Left colon (tissue), 2 donors: ENCODE measurements at places on chromosomes 4 and X. TPM values are rescaled to one million over a fixed set of nuclear protein-coding genes. Genes with fewer than 3 reads are reported as not detected.

Gene SPON2
- total RNA-seq, result 34.3 TPM

- DNase-seq, result no peak
These were observed 99.2 kb upstream of the DDIT4L start for GRCh38 chr4:100289530-100289888.

- DNase-seq, result no peak
These were observed 540.5 kb upstream of the BOD1L1 start for GRCh38 chr4:14167876-14168510.

DNA sequence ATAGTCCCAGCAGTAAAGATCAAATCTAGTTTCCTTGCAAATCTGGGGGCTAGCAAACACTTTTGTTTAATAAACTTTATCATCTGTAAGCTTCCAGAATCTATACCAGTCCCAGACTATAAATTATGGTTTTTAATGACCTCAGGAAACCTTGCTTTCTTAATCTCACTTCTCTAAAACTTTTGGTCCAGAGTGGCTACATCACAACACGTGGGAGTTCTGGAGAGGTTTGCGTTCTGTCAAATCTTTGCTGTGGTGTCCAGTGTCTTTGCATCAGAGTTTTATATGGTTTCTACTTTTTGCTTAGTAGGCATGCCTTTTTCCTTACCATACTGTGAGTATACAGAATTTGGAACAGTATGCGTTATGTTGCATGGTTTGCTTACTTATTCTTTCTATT, 193.9 kb downstream of the ANK2 start:
- DNase-seq, result no peak

- DNase-seq, result no peak
These were observed 20.0 kb downstream of the FHDC1 start for GRCh38 chr4:152956147-152956546.

- no peak for DNase-seq
These were observed 156.4 kb upstream of the TBL1X start for GRCh38 chrX:9308426-9308825.

Gene RAB9B
- 1.3 TPM for total RNA-seq

Gene SLC9B1
- total RNA-seq, result 0.39 TPM

DNA sequence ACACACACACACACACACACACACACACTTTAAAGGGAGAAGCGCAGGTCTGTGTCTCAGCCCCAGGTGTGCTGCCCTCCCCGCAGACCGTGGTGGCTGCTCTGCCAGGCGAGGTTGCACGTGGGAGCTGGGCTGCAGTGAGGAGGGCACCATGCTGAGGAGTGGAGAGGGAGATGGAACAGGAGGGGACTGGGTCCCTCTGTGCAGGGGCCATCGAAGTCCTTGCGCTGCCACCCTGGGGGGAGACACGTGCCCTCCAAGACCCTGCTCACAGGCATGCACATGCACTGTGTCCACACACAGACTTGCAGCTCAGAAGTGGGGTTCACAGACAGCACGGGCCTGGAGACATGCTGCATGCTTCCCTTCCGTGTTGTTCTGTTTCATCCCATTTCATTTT, 65.5 kb upstream of the HGFAC start:
- no peak for DNase-seq

DNA sequence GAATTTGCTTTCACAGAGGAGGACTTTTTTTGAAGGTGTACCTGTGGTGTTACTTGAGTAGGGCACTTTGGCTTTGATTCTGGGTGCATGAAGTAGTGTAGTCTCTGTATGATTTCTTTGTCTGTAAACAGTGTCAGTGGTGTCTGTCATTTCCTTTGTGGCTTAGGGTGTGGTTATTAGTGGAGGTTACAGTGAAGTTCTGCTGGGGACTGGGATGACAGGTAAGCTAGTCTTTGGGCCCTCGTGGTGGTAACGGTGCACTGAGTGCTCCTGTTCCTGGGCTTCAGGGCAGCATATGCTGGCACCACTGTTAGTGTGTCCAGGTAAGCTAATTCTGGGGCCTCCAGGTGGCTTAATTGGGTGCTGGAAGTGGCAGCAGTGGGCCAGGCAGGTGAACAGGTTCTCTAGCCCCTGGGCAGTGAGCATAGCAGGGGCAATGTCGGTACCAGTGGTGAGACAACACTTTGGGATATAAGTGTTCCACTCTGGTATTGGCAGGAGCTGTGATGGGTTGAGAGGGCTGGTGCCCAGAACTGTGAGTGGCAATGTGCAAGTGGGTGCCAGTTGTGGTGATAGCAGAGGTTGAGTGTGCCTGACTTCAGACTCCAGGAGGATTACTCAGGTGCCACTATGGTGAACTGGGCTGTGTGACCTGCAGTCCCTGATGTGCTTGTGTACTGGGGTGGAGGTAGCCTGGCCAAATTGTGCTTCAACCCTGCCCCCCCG, 26.0 kb upstream of the VSIG1 start:
- no peak for DNase-seq

- DNase-seq, result no peak
These were observed 162.5 kb upstream of the GALNT7 start for GRCh38 chr4:173005912-173006633.

GRCh38 chr4:74997948-74998729, 65.2 kb downstream of the PARM1 start:
- DNase-seq, result no peak

Gene NPY1R
- total RNA-seq, result 4.9 TPM

Gene COL4A5
- 5.6 TPM for total RNA-seq

Gene CT45A5
- not detected for total RNA-seq

DNA sequence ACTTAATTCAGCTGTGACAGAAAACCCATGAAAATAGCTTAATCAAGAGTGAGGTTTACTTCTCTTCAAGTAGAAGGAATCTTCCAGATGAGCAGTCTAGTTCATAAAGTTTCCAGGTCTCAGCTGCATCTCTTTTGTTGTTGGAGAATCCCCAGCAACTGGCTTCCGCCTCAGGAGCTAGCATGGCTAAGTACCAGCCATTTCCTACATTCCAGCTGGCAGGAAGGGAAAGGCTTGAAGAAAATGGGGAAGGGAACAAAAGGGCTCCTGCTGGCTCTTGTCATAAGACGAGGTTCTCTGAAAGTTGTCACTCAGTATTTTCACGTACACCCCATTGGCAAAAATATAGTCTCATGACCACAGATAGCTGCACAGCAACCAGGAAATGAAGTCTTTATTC, 27.3 kb upstream of the TRIM2 start:
- no peak for DNase-seq

- no peak for DNase-seq
These were observed 92.7 kb downstream of the USP46 start for GRCh38 chr4:52566136-52567031.

- DNase-seq, result no peak
These were observed 24.2 kb downstream of the PNMA6F start for GRCh38 chrX:153297376-153297775.

DNA sequence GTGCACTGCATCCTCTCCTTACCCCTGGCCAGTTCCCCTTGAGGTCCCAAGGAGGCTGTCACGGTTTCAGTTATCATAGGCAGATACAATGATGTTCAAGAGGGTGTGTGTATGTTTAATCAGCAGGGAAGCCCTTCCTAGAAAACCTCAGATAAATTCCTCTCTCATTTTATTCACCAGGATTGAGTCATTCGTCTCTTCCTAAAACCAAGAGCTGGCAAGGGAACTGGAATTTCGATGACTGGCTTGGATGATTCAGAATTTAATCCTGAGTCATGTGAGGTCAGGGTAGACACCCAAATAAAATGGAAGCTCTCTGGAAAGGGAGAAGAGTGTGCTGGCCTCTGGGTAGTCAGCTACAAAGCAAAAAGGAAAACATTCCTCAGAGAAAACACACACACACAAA, 106.2 kb upstream of the RAPGEF2 start:
- DNase-seq, result no peak

Gene MGAT4D
- not detected for total RNA-seq

GRCh38 chrX:63327788-63328187, 23.3 kb downstream of the SPIN4 start:
- DNase-seq, result no peak

GRCh38 chr4:60745800-60746571, 454.1 kb upstream of the ADGRL3 start:
- no peak for DNase-seq
